ENCODE measurements at places on chromosomes 4 and X.

DNA sequence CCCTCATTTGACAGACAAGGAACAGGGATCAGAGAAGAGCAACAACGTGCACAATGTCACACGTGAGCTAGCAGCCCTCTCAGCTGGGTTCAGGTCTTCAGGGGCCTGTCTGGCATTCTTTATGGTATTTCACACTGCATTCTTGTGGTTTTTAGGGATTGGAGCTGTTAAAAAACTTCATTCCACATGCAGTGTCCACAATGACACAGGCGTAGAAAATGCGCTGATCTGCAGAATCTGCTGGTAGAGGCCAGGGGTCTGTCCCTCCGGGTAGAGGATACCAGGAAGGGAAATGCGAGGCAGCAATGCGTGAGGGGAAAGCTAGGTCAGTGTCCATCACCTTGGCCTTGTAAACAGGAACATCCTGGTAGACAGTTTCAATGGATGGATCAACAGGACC lies 36.6 kb downstream of the MAP7D3 start:
- DNase-seq: no peak

GRCh38 chr4:59380841-59381366 lies 1819.2 kb upstream of the ADGRL3 start:
- no peak for DNase-seq

- no peak for DNase-seq
Measured at GRCh38 chr4:25063116-25063515, 32.4 kb upstream of the LGI2 start.

GRCh38 chr4:17310269-17310652 lies 201.6 kb downstream of the QDPR start:
- DNase-seq: no peak

DNA sequence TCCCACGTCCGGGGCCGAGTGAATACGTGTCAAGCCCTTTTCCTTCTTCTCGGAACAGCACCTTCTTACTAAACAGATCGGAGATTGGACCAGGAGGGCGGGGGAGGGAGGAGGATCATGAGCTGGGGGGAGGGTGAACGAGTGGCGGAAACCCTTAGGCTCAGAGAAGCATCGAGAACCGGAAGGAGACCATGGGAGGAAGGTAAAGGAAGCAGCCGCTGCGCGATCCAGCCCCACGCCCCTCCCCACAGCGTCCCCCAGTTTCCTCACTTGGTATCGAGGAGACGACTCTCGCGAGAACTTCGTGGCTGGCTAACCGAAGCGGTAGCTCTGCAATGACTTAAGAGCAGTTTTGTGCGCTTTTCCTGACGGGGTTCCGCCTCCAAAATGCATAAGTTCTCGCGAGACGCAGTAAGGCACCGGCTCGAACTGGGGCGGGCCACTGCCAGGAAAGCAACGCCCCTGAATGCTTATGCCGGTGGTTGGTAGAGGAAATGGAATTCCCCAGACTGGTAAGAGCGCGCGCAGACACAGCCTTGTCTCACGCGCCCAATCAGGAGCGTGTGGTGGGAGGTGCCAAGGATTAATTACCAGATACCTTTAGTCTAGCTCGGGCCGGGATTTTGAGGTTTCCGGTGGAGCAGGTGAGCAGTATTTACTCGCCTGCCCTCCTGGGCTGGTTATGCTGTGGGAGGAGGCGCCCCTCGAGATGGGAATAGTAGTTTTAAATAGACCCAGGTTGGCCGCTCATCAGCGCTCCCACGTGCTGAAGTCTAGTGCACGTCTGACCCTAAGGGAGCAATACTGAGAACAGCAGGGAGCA lies 534 bp upstream of the UBE2D3 start:
- peak; percentile 99 for DNase-seq

DNA sequence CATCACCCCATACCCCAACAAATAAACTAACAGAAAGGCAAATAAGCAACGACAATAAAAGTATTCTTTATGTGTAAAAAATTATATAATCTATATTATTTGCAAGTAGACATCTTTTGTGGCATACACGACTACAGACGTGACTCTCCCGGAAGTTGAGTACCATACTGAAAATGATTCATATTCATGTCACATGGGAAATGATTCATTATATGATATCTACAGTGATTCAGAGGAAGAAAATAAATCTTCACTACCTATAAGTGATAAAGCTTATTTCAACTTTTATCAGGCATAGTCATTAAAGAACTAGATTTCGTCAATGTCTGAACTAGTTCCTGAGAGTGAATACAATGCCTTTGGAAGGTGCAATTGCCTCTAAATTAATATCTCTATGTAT lies 4.6 kb upstream of the ANTXR2 start:
- DNase-seq: no peak

GRCh38 chrX:9153300-9153699 lies 119.4 kb upstream of the FAM9B start:
- no peak for DNase-seq

DNA sequence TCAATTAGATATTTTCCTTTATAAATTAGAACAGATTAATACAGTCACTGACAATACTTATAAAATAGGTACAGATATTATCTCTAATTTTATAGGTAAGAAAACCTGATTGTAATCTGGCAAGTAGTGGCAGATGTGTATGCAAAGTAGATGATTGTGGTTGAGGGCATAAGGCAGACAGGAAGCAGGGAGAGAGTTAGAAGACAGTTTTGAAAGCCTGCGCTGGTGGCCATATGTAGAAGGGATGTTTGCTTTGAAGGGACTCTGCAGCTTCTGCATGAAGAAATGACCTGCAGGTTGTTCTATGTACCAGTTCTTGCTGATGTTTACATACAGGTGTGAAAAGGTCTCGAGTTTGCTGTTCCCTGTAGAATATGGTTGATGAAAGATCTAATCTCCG lies 416.3 kb upstream of the SLIT2 start:
- no peak for DNase-seq

- DNase-seq: no peak
Measured at GRCh38 chrX:109728173-109728535, 4.9 kb downstream of the ACSL4 start.

DNA sequence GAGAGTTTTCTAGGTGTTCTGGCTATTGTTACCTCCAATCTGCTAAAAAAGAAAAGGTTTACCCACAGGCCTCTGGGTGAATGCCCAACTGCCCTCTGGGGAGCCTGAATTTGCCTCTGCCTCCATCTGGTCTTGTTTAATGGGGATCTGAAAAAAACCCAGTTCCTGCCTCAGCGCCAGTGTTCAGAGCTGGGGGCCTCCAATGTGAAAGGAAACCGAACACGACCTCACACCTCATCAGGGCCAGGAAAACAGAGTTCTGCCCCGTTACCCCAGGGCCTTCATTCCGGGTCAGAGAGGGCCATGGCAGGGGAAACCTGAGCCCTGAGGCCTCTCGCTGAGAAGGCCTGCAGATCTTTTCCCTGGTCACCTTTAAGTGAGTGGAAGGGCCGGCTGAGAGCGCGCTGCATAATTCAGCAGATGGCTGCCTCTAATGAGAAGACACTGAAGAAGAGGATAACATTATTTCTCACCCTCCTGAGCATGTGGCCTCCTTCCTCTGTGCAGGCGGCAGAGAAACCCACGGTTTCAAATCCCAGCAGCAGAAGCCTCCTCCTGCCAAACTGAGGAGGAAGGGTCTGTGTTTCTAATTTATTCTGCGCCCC lies 6.8 kb downstream of the SEPTIN6 start:
- DNase-seq: peak; percentile 10

DNA sequence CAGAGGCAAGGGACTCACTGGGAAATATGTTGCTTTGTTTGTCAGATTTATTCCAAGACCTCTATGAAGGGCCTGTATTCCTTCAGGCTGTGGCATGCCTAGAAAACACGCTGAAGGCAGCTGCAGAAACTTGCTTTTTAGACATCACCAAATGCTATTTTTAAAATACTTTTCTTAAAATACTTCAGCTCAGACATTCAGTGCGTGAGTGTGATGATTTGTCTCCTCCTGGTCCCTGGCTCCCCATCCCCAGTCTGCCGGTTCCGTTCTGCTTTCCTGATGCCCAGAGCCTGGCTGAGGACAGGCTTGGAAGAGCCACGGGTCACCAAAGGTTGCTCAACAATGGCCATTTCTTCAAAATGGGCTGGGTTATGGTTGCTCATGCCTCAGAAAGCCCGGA lies 55.0 kb downstream of the PSAPL1 start:
- DNase-seq: no peak

GRCh38 chr4:124803641-124804040 lies 91.1 kb upstream of the ANKRD50 start:
- DNase-seq: no peak

GRCh38 chr4:36772154-36772516 lies 472.4 kb upstream of the NWD2 start:
- no peak for DNase-seq

DNA sequence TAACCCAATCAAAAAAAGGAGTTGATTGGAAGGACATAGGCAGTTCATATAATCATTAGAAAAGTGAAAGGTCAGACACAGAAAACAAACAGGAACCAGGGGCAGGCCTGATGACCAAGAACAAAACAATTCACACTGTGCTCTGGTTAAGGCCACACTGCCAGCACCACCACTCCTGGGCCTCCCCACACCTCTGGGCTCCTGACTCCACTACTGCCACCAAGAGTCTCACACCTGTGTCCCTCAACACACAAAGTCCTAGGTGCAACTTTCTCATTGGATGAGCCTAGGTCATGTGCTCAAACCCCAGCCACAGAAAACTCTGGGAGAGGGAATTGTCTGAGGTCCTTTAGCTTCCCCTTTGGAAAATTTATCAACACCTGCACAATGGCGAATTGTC lies 11.1 kb upstream of the FAM9C start:
- no peak for DNase-seq

DNA sequence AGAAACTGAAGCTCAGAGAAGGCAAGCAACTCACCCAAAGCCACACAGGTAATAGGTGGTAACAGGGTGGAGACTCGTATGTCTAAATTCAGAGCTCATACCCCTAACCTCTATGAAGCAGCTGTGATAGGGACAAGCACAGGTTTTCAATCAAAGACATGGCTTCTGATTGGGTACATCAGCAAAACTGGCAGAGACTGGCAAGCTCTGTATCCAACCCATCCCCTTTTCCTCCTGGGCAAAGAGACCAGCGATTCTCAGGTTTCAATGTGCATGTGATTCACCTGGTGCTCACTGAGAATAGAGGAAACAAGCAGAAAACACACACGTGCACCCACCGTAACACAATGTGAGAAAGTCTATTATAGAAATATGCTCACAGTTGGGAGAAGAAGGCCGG lies 153.0 kb downstream of the SMIM20 start:
- peak; percentile 17 for DNase-seq

GRCh38 chrX:135295238-135295943 lies 13.9 kb upstream of the ETDC start:
- peak; percentile 38 for DNase-seq

GRCh38 chrX:40102393-40103381 lies 4.9 kb upstream of the BCOR start:
- no peak for DNase-seq

GRCh38 chrX:40009462-40009851 lies 88.3 kb downstream of the BCOR start:
- no peak for DNase-seq

- no peak for DNase-seq
Measured at GRCh38 chr4:10554121-10554520, 96.9 kb upstream of the ZNF518B start.

DNA sequence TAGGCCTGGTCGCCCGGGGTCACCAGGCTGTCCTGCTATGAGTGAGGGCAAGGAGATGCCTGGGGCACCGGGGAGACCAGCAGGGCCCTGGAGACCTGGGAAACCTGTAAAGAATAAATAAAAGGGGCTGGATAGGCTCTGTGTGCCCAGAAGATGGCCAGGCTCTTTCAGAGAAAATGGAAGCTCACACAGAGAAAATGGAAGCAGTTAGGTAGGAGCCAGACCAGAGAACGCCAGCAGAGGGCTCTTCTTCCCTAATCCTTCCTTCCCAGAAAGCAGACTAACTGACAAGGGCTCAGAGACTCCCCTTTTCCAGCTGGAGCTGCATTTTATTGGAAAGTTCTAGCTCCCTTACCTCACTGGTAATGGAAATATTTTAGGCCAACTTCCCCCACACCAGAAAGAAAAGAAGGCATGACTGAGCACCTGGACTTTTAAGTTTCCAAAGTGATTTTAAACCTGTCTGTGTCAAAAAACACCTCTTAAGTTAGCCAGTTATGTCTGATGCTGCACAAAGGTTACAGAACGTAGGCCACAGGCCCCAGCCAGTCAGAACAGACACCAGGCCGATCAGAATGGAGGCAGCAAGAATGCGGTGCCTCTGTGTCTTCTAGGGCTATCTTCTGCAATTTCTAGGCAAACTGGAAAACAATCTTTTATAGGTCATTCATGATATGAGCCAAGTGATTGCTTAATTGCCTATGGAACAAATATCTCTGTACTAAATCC lies 74.0 kb downstream of the ATG4A start:
- DNase-seq: peak; percentile 35

DNA sequence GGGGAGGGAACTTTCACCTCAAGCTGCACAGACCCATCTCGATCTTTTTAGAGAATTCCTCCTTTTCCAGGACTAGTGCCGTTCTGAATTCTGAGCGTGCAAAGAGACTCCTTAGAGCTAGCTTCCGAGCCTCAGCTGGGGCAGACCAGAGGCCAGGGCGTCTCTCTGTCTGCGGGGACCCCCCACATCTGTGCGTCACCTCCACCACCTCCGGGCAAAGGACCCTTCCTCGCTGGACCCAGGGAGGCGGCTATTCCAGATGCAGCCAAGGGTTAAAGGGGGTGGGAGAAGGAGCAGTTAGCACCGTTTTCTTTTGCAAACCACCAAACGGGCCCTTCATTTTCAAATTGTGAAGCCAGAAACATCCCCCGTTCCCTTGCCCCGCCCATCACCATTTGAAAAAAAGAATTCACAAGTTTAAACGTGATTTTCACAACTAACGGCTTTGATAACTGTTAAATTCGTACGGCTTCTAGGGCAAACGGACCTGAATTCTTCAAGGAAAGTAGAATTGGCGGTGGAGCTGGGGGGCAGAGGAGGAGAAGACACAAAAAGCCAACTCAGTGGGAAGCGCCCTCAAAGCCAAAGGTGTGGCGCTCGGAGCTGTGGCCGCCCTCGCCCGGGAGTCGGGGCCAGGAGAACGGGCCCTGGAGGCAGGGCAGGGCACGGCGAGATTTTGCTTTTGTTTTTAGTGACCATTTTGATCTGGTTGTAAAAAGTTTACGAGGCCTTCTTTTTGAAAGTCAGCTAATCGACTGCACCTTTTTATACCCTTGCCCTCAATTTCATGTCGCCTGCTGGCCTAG lies 3.3 kb upstream of the PDGFRA start:
- no peak for DNase-seq

DNA sequence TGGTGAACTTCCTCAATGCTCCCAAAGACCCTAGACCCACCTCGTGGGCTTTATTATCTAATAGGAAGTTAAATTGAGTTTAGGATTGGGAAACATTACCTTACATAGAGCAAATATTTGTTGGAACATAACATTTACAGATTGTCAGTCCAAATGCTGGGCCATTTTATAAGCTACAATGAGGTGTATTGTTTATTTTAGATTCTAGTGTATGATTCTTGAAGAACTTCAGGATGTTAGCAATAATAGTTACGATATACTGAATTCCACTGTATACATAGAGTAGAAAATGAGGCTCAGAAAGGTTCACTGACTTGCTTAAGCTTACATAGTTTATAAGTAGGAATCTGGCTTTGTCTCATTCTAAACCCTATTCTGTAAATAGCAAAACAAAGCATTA lies 37.4 kb downstream of the PAQR3 start:
- DNase-seq: no peak

Data from NCI-H1436 treated with DMSO at 0.1 percent for 48 hours (cell line).